ENCODE measurements at places on chromosomes 7 and 10. TPM values are rescaled to one million over a fixed set of nuclear protein-coding genes. Genes with fewer than 3 reads are reported as not detected.

- no peak for DNase-seq
Measured at GRCh38 chr7:102291056-102291915, 4.6 kb downstream of the SH2B2 start.

DNA sequence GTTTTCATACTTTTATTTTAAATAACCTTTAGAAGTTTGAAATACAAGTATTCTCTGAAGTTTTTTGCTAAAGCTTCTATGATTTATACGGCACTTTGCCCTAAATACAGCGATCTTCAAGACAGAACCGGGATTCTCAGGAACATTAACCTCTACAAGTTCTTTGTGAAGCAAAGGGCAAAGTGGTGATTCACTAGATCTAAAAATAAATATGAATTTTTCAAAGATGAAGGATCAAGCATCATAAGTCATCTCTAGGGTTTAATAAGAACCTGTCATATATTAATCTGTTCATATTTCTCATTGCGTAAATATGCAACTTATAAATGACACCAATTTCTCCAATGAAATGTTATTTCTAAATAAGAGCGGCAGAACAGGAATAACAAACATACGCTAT is 30.7 kb downstream of the DGKB start:
- no peak for DNase-seq

- no peak for DNase-seq
Measured at GRCh38 chr7:21413502-21413901, 14.4 kb upstream of the SP4 start.

CYP26C1 gene
- not detected for total RNA-seq

NDUFA5 gene
- total RNA-seq = 51.1 TPM
